NCI-H446 treated with DMSO at 0.1 percent for 48 hours (cell line): ENCODE measurements at places on chromosomes 1 and 21.

DNA sequence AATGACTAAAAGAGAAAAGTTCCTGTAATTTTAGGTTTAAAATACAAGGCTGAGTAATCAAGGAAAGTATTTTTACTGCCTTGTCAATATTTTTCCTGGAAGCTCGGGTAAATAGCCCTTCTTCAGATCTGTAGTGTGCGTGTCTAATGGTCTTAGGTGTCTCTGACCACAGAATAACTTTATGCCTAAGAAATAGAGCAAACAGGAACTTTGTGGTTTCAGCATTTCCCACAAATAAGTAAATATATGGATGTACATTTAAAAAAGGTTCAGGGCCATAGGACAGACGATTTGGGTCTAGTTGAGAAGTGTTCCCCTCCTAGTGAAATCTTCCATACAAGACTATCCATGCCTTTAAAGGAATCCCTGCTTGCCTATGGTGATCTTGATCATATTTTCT lies 107.0 kb downstream of the ZC3H11B start:
- no peak for DNase-seq

GRCh38 chr1:47568763-47569162 lies 130.9 kb downstream of the FOXD2 start:
- no peak for DNase-seq

GRCh38 chr1:68558321-68559026 lies 61.6 kb upstream of the DEPDC1 start:
- DNase-seq, result peak; percentile 25

GRCh38 chr1:44587796-44588460 lies 86.4 kb downstream of the TMEM53 start:
- no peak for DNase-seq

DNA sequence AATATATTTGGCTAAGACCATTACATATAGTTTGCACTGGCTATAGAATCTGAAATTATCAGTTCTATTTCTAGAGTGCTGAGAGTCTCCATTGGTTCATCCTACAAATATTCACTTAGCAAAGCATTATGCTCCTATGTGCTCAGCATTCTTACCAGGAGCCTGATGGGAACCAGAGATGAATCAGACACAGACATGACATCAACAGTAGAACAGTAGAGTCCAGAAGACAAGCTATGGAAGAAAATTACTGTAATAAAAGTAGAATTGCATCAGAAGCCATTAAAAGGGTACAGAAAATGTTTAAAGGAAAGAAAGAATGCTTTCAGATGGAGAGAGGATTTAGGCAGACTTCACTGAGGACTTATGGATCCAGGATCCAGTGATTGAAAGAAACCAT lies 271.7 kb upstream of the SNX7 start:
- no peak for DNase-seq

GRCh38 chr1:64122588-64122987 lies 80.8 kb upstream of the UBE2U start:
- DNase-seq, result no peak

- no peak for DNase-seq
Measured at GRCh38 chr1:48469616-48470480, 2.2 kb downstream of the SPATA6 start.

DNA sequence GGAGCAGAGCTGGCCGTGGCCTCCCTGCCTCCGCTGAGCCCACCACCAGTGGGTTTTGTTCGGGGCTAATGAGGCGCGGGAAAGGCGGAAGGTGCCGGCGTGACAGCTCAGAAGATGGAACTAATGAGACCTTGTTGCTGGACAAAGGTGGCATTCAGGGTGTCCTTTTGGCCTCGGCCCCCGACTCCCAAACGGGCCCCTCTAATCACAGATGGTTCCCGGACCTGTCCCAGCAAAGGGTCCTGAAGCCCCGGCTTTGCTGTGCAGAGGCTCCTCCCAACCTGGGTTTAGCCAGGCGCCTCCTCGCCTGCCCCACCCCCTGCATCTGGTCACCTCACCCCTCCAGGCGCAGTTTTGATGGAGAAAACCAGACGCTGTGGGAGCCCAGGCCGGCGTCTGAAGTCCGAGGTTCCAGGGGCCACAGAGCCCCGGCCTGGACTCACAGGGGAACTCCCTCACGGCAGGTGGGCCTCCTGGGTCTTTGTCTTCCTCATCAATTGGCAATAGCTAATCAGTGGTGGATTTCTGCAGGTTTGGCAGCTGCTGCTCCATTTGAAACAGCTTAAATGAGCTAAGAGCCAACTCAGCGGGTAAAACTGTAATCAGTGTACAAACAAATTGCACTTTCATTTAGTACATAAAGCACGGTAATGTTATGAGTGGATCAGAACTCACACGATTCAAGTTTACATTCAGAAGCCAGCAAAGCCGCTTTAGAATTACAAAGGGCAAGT lies 44.3 kb upstream of the ADARB1 start:
- no peak for DNase-seq

DNA sequence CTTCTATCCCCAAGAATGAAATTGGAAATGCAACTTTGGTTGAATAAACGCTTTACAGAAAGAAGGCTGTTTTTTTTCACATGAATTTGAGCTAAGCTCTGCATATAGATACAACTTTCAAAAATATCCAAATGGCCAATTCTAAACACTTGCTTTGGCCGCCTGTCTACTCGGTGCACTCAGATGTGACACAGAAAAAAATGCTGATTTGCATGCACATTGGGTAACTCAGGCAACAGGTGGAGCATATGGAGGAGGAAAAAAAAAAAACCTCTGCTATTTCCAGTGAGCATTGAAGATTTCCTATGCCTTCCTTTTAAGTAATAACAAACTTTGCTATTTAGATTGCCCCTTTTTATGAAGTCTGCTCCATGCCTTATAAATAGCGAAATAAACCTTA lies 262.5 kb downstream of the GRIK1 start:
- DNase-seq, result no peak

DNA sequence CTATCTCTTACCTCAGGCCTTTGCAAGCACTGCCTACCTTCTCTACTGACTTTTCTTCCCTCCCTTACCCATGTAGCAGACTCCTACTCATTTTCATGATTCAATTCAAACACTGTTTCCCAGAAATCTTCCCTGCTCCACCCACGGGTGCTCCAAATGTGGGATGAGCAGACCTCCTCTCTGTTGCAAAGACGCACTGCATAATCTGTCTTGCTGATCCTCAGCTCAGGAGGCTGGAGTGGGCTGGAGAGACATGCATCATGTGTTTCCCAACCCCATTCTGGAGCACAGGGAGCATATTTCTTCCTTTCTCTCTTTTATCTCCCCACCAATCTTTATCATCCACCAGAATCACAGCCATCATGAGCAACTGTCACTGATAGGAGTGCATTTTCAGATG lies 459.9 kb upstream of the NFIA start:
- DNase-seq, result no peak

- no peak for DNase-seq
Measured at GRCh38 chr1:175839779-175840669, 96.6 kb upstream of the TNR start.

DNA sequence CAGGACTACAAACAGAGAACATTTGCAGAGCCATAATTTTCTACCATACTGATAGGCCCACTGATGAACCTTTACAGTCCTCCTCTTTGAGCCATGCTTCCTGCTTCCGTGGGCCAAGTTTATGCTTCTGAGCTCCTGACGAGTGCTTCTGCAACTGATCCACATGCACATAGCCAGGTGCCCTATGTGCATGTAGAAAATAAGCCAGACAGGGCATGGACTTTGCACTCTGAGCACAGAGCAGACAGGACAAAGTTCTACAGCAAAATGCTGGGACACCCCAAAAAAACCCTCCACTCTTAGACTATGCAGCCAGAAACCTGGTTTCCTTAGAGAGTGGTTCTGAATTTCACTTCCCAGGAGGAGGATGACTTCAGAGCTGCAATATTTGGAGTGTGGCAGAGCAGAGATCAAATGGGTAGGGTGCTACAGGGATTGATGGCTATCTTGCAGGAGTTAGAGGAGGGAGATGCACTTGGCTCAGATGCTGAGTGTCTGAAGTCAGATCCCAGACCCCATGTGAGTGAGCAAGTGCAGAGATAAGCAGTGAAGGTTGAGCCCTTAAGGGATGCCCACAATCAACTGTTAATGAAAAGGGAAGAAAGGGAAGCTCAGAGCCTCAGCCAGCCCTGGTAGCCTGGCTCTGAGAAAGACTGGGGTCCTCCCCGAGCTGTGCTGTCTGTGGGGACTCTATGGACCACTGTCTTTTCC lies 230.9 kb downstream of the DUSP10 start:
- DNase-seq, result no peak

DNA sequence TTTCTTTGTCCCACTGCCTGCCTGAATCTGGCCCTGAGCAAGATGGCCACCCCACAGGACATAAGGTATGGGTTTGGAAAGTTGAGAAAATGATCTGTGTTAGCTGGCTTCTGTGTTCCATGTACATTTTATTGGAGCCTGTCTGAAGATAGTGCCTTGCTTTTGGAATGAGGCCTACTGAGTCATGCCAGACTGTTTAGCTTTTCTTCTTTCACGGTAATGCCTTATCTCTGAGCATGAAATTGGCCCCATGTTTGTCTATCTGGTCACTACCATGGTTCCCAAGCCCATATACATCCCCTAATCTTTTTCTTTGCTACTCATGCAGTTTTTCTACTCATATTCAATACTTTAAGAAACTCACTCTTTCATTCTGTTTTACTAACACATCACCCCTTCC lies 85.1 kb upstream of the LMO4 start:
- DNase-seq, result no peak
